ENCODE measurements at places on chromosomes 6 and 20.

DNA sequence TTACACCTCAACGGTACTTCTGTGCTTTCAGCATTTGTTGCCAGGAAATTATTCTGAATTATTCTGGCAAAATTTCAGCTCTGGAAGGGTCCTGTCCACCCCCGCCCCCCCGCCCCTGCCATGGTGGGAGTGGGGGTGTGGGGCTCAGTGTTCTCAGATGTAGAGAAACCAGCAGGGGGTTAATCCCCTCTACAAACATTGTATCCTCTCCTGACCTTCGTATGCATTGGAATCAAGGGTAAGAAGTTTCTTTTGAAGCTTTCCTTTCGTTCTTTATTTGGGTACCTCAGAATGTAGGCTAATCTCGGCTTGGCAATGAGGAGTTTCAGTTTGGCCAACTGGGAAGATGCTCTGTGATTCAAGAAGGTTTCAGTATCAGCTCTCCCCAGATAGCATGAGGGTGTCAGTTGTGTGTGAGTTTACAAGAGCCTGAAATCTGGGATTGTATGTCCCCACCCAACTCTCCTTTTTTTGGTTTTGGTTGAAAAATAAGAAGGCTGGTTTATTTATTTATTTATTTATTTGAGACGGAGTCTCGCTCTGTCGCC lies 25.5 kb upstream of the OLIG3 start:
- DNase-seq: no peak

- peak; percentile 65 for DNase-seq
Measured at GRCh38 chr6:26394289-26394688, 7.8 kb upstream of the BTN3A1 start.

DNA sequence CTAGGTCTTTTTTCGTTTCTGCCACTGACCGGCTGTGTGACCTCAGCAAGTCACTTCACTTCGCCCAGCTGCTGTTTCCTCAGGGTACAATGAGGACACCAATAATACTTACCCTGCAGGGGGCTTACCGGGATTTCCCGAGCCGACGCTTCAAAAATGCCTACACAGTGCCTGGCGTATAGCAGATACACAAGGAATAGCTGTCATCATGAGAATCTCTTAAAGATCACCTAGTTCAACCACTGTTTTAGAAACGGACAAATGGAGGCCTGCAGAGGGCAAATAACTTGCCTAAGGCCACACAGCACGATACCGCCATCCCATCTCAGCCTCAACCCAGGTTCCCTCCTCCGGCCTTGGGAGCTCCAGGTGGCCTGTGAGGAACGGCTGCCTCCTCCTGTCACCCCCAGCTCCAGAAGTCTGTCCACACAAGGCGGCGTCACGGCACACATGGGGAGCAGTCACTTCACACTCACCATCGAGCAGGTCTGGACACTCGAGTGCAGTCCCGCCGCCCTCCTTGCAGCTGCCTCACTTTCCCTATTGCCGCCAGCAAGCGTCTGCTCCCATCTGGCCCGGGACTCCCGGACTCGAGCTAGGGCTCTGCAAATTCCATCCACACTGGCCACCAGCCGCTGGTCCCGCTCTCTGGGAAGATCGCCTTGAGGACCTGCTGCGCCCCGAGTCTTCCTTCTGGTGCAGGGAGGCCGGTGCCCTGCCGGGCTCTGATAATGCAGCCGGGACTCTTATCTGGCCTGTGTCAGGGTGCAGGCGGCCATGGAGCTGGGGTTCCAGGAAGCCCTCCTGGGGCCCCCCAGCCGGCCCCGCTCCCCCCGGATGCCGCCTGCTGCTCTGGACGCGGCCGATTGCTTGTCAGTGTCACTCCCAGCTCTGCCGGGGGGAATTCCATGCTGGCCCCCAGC lies at the start of gene RIPOR3:
Gene RIPOR3, minus strand, starts transcription at position 893 of the 923 bp plus-strand sequence. Its CDS starts 414 bp downstream, at position 479.
- no peak for DNase-seq

- DNase-seq: no peak
Measured at GRCh38 chr6:15324427-15324985, 78.6 kb downstream of the JARID2 start.

GRCh38 chr6:52317841-52318581 lies 33.5 kb upstream of the MCM3 start:
- DNase-seq: no peak

DNA sequence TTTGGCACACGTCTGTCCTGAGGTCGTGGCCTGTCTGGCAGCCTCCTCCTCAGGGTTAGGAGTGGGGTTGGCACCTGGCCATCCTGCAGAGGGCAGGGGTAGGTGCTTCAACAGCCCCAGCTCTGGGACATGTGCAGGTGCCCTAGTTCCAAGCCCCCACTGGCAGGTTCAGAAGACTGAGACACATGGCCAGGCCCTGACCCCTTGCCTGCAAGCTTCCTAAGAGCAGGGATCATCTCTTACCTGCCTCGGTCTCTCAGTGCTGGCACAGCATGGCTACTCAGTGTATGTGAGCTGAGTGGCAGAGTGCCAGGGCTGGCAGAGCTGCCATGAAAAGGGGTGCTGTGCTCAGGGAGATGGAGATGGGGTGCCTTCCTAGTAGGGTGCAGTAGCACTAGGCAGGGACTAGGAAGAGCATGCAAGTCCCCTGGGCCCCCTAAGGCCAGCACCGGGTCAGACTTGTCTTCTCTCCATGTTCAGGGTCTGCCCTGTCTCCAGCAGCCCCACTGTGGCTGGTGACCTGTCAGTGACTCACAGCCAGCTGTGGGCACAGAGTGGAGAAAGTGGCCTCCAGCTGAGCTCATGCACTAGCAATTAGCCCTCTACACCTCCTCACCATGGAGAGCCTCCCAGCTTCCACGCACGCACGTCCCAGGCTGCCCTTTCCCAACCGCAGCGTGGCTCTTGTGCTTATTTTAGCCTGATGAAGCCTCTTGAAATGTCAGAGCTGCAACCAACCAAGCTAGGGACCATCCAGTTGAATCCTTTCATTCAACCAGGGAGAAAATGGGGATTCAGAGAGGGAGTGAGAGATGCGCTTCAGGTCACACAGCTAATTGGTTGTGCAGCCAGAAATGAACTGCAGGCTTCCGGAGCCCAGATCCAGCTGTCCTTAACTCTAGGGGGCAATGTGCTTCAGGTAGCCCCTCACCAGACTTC lies 116.6 kb downstream of the MRPL14 start:
- peak; percentile 29 for DNase-seq

GRCh38 chr6:19087897-19088296 lies 700.7 kb downstream of the RNF144B start:
- DNase-seq: no peak

DNA sequence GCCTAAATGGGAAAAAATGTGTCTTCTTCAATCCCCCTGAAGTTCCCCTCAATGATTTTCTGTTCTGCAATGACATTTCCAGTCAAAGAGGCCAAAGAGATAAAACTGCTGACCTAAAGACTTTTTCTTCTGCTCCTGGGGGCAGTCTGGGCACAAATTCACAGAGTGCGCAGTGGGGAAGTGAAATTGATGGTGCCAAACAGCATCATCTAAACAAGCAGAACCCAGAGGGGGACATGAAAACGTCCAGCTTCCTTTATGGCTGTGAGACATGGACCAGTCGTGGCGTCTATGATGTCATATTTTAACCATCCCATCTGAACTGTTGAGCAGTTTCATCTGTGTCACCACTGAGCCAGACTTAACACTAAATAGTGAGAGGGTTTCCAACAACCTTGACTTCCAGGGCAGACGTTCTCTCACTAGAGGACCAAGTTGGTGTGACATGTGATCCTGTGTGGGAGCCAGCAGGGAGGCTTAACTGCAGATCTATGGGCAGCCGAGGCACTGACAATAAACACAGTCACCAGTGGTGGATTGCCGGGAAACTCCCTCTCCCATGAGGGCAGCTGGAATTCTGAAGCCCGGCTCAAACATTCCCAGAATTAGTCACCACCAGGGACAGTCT lies 12.4 kb downstream of the SCML4 start:
- DNase-seq: no peak

GRCh38 chr6:12233693-12234571 lies 56.2 kb upstream of the EDN1 start:
- DNase-seq: peak; percentile 62

DNA sequence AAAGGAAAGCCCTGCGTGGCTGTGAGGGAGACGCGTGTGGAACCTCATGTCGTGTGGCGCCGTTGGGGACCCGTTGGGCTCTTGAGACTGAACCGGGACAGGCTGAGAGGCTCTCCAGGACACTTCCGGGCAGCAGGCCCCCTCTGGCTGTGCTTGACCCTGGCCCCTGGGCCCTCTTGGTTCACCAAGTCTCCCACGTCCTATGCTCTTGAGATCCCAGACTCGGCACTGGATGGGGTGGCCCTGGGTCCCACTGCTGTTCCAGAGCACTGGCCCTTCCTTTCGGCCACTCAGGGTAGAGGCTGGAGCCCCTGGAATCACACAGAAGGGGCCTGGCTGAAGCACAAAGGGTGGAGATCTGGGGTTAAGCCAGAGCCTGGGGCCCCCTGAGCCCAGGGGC lies 30.4 kb downstream of the NTSR1 start:
- no peak for DNase-seq

DNA sequence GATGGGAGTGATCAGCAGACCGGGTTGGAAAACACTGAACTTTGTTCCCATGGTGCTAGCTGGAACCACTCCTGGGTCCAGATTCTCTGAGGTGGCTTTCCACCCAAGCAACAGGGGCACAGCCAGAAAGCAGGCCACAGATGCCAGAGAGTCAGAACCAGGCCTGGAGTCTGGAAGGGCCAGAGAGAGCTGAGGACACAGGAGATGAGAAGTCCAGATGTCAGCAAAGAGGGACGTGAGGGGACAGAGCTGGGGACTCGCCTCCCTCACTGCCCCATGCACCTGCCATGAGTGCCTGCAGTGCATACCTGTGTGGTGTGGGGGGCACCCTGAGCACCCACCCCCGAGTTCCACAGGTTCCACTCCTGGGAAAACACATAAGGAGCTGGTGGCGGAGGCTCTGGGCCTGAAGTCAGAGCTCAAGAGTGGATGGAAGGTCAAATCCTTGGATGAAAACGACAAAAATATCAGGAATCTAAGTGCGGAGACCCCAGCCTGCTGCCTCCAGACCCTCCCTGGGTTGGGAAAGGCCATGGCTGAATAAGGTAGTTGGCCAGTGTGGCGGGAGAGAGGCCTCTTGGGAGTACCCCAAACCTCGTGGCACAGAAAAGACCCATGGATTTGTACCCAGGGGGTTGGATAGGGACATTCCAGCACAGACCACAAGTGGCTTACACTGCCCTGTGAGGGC lies 224.2 kb downstream of the SYNDIG1 start:
- no peak for DNase-seq

- peak; percentile 61 for DNase-seq
Measured at GRCh38 chr6:96626759-96627364, 63.9 kb downstream of the FHL5 start.

DNA sequence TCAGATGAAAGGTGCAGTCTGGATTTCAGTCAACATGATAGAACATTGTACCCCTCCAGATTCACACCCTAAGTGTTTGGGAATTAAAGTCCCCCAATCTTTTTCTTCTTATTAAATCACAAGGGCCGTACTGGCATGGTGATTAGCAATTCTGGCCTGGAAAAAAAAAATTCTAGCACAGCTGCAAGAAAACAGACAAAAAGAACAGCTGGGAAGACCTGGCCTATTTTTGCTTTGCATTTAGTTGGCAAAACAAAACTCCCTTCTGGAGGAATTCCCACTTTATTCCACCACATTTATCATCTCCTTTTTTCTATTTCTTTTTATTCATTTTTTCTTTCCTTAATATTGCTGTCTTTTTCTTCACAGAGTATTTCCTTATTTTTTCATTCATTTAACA lies 39.8 kb upstream of the AKAP12 start:
- no peak for DNase-seq

DNA sequence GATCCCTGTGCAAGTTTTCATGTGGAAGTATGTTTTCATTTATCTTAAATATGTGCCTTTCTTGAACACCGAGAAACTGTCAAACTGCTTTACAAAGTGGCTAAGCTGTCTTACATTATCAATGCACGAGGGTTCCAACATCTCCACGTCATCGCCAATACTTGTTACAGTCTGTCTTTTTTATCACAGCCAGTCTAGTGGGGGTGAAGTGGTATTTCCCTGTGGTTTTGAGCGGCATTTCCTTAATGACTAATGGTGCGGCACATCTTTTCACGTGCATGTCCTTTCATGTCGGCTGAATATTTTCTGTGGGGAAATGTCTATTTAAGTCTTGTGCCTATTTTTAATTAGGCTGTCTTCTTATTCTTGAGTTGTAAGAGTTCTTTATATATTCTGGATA lies 280.4 kb downstream of the FOXC1 start:
- no peak for DNase-seq

GRCh38 chr6:33114406-33114805 lies 38.6 kb downstream of the HLA-DPB1 start:
- no peak for DNase-seq

DNA sequence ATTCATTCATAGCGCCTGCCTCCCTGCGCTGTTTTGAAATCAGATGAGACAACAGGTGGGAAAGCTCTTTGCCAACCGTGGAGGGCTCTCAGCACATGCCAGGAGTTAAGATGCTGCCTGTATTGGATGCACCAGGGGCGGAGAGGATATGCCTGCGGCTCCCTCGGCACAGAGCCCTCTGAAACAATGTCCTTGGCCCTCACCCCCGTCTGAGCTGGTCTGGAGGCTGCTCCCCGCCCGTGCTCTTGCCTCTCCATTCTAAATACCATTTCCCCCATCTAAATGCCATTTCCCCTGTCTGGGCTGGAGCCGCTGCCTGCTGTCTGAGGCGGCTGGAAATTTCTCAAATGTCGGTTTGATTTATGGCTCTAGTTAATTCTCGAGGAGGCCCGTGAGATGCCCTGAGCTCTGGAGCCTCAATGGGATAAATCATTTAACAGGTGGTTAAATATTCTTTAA lies 50.8 kb upstream of the MLN start:
- peak; percentile 62 for DNase-seq

DNA sequence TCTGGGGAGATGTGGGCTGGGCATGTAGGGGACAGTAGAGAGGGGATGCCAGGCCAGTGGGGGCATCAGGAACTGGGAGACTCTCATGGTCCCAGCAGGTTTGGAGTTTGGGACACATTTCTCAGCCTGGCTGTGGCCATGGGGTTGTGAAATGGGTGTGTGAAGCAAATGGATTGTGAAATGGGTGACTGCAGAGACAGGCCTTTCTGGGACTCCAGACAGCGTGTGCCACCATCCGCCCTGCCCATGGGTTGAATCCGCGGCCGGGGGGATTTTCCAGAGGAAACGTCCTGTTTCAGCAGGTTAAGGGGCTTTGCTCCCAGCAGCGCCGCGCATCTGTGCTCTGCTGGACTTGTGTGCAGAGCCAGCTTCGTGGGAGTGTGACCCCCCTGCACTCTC lies 3.7 kb upstream of the PMEPA1 start:
- no peak for DNase-seq

DNA sequence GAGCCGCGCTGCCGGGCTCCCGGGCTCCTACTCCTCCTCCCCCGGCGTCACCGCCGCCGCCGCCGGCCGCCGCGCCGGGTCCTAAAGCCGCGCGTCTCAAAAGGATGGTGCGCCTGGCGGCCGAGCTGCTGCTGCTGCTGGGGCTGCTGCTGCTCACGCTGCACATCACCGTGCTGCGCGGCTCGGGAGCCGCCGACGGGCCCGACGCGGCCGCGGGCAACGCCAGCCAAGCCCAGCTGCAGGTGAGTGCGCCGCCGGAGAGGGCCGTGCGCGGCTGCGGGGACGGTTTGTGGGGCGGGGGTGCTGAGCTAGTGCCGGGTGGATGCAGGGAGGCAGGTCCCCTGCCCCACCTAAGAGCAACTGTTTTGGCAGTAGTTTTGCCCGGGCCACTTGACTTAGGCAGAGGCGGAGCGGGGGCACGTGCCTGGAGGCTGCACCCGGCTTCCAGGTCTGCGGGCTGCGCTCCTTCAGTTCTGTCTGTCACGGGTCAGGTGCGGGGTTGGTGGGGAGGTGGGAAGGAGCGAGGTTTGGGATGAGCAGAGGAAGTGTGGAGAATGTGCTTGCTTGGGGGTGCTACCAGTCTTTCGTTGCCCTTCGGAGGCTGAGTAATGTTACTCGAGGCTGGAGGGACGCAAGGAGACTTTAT lies 722 bp downstream of the ISM1 start:
- DNase-seq: no peak

GRCh38 chr6:6525933-6526332 lies 62.6 kb upstream of the LY86 start:
- DNase-seq: no peak

All from NCI-H446 (cell line).